ENCODE measurements at places on chromosomes 4 and X.

DNA sequence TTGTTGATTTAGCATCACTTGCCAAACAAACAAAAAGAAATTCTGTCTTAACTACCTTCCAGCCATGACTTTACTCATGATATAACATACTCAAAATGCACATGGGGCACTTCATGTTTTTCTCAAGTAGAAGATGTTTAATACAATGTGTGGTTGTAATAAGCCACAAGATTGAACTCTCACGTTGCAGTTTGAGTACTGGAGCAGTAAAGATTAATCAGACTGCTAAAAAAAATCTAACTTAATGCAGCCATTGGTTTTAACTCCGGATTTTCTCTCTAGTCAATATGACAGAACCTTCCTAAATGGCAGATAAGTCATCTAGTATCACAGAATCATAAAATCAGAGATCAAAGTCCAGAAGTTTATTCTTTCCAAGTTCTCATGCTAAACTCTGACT is 117.9 kb downstream of the SH3KBP1 start:
- DNase-seq, result no peak

- no peak for DNase-seq
Observed at GRCh38 chr4:98997166-98997565, 1.6 kb downstream of the METAP1 start.

DNA sequence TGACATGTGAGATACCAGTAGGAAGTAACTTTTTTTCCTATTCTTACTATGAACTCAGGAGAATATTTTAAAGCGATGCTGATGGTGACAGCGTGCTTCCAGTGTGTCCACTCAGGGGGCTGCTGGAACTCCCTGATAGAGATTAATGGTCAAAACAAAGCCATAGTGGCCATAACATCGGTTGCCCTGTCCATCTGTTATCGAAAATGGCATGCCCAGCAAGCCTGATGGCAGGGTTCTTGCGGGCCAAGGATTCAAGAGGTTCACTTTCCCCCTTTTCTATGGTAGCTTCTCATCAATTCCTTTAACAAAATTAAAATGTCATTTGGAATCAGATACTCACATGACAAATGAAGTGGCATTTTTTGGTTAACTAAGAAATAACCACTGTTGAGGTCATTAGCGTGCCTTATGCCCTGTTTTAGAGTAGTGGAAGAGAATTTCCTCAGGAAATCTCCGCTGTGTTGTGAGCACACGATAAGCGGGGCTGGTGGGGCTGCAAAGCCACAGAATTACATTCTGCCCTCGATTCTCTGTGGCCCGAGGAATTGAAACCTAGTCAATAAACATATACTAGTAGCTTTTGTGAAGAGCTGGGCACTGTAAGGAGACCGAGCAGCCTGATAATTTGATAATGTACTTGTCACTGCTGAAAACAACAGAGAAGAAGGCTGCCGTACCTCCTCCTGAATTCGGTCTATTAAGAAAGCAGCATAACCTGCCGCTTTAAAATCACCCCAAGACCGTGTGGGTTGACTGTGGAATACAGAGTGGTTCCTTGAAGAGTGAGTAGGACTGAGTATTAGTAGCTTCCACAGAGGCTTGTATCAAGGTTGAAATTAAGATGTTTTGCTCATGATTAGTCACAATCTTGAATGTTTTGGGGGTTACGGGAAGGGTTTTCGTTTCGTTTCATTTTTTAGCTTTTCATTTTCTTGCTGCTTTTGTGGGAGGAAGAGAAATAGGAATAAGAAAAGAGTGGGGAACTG is 46.7 kb downstream of the PTCHD1 start:
- no peak for DNase-seq

DNA sequence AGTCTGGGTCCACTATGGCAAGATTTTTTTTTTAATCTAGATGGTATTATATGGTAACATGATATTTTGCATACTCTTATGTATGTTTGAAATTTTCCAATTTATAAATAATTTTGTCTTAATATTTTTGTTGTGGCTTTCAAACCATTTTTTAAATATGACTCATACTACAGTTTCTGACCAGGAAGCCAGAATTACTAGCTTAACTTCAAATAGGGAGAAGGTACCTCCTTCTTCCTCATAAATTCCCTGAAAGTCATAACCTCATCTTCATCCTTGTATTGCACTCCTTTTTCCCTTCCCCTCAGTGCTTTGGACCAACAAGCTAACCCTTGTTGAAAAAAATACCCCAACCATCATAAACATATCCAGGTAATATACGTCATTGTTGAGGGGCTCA is 21.6 kb downstream of the ARAP2 start:
- no peak for DNase-seq

DNA sequence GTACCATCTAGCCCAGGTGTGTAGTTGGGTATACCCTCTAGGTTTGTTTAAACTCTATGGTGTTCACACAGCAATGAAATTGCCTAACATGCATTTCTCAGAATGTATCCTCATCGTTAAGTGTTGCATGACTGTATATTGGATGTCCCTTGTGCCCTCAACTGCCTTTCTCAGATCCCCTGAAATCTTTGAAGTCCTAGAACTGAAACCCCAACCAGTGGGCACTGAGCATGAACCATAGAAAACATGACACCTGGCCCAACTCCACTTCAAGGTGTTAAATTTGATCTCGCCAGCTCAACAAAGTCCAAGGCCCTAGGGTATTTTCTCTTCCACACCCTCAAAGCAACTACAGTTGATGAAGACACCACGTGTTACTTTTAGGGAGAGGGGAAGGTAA is 35.6 kb downstream of the GPR143 start:
- no peak for DNase-seq

DNA sequence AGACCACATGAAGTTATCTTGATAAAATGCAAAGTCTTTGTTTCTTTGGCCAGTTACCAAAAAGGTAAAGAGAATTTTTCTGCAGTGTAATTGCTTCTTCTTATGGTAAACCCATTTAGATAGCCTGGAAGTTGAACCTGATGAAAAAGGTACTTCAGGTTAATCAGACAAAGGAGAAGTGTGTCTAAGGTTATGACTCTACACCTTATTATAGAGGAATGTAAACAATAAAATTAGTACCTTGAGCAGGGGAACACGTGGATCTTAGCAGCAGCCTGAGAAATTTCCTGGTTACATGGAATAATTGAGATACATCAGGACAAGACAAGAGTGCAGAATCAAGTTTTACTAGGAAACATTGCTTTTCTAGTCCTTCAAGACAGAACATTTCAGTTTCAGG is 70.8 kb downstream of the RAP1GDS1 start:
- no peak for DNase-seq

GRCh38 chr4:155946486-155946885 is 7.2 kb downstream of the CTSO start:
- no peak for DNase-seq

Data from NCI-H526 (cell line).